ENCODE measurements at places on chromosomes 13 and 19.

- no peak for DNase-seq
Observed at GRCh38 chr13:37345869-37346268, 240.4 kb upstream of the CSNK1A1L start.

DNA sequence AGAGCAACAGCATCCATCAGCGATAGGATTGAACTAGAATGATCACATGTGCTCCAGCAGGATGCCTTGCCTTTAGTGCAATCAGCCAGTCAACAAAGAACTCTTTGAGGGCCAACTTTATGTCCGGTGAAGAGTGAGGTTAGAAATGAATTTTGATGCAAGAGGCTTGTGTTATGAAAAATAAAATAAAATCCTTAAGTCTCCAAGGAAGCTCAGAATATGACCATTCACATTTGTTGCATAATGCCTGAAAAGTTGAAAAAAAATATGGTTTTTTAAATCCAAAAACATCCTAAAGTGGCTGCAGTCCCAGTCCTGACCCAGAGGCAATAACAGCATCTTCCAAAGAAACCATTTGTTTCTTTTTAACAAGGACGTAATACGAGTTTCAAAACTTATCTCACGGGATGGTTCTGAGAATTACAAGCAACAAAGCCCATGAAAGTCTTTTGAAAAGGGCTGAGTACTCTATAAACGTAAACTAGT lies 61.3 kb downstream of the DCLK1 start:
- DNase-seq: no peak

- no peak for DNase-seq
Observed at GRCh38 chr13:79196843-79197242, 209.2 kb downstream of the RBM26 start.

DNA sequence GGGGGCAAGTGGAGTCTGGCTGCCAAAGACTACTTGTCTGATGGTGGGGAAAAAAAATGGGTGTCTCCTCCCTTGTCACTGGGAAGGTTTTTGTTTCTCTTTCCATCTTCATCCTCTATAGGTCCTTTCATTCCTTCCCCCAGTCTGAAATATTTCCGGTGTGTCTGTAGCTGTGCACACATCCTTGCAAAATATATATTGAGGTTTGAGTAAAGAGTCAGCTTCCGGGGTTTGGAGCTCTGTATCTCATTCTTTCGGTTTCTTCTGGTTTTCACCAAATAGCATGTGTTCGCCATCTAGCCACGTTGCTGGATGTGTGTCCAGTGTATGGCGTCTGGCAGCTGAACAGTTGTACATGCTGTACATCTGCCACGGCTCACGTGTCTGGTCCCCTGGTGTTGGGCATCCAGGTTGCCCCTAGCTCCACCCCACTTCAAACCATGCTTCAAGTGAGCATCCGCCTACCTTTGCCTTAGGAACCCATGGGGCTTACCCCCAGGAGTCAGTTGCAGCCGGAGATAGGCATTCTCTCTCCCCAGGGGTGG lies 142.2 kb downstream of the SIPA1L3 start:
- no peak for DNase-seq

GRCh38 chr13:27006519-27007161 lies 165.0 kb downstream of the USP12 start:
- DNase-seq: peak; percentile 47

- DNase-seq: no peak
Observed at GRCh38 chr13:21579754-21580316, 24.1 kb downstream of the MICU2 start.

- DNase-seq: no peak
Observed at GRCh38 chr13:28488376-28489005, 6.4 kb downstream of the FLT1 start.

GRCh38 chr19:1399079-1399478 lies 2.3 kb downstream of the GAMT start:
- no peak for DNase-seq

GRCh38 chr19:10655457-10656312 lies 1.5 kb downstream of the ILF3 start:
- no peak for DNase-seq

GRCh38 chr13:101896541-101896940 lies 444.1 kb downstream of the ITGBL1 start:
- no peak for DNase-seq

DNA sequence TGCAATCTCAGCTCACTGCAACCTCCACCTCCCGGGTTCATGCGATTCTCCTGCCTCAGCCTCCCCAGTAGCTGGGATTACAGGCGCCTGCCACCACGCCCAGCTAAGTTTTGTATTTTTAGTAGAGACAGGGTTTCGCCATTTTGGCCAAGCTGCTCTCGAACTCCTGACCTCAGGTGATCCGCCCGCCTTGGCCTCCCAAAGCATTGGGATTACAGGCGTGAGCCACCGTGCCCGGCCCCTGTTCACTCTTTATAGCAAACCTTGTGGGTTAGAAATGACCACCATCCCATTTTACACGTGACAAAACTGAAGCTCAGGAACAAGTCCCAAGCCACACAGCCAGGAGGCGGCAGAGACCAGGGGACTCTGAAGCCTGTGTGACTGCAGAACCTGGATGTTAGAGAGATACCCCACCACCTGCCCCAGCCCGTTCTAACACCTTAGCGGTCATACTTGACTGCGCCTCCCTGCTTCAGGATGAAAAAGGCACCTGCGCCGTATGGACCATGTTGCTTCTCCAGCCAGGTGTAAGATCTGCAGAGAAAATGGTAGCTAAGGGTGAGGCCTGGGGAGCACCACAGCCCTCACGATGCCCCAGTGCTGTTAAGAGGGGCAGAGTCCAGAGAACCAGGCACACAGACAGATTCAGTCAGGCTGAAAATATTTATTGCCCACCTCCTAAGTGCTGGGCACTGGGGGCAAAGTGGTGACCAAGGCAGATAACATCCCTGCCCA lies 3.6 kb downstream of the DMAC2 start:
- DNase-seq: peak; percentile 2

DNA sequence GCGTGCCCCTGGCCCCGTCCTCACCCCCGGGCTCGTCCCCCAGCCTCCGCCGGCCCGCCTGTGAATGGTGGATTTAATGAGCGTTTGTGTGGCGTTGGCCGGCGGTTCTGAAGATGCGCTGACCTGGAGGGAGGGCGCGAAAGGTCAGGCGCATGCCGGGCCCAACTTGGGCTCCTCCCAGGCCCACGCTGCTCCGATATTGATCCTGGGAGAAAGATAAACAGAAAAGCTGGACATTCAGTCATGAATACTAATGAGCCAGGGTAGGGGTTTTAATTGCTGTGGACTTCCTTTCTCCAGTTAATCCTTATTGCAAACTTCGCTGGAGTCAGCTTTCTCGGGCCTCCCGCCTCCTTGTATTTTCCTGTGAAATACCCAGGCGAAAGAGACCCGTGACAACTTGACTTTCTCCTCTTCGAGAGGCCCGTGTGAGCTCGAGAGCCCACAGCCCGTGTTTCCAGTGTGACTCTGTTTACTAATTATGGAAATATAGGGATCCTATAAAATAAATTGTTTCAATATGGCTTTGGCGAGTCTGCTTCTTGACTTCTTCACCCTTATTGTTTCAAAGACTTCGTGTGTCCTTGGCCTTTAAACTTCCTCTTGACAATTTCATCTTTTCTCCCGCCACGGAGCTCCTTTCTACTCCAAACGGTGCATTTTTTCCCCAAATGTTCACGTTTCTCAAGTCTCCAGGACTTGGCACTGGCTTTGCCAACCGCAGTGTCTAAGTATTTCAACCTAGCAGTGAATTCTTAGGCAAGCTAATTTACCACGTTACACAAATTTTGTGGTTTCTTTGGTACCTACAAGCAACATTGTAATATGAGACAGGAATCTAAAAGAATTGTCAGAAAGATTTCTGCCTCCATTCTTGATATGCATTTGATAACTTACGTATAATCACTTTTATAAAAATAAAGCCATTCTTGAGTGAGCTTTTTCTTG lies 10.5 kb downstream of the ZIC2 start:
- no peak for DNase-seq

- no peak for DNase-seq
Observed at GRCh38 chr13:111971891-111972780, 94.8 kb upstream of the SOX1 start.

DNA sequence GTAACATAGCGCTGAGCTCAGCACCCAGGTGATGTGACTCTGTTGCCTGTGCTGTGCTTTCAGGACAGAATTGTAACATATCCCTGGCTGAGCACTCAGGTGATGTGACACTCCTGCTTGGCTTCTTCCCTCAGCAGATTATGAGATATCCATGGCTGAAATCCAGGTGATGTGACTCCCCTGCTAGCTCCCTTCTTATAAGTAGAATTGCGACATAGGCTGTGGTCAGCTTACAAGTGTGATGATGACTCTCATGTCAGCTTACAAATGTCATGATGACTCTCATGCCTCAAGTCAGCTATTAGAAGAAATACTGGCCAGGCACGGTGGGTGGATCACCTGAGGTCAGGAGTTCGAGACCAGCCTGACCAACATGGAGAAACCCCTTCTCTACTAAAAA lies 14.3 kb upstream of the ZNF429 start:
- no peak for DNase-seq

DNA sequence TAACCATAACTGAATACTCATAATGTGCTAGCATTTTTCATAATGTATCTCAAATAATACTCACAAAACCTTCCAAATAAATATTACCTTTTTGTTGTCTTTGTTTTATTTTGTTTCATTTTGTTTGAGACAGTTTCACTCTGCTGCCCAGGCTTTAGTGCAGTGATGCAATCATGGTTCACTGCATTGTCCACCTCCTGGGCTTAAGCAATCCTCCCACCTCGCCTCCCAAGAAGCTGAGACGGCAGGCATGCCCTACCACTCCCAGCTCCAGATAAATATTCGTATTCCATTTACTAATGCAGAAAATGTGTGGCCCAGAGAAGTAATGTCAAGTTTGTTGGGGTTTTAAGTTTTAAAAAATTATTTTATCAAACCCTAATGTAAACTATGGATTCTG lies 739.1 kb downstream of the GPC5 start:
- no peak for DNase-seq

DNA sequence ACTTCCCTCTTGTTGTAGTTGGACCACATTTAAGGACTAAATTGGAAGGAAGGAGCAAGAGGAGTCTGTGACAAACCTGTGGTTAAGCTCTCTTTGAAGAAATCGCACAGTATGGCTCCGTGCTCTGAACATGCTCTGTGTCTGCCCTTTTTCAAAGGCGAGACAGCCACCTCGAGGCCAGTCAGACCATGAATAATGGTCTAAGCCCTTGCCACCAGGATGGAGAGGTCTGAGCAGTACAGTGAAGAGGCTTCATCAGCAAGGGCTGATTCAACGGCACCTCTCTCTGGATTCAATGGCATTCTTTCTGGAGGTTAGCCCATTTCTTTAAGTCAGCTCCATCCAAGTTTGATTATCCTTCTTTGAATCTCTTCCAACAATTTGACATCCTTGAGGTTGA lies 30.9 kb downstream of the FAM216B start:
- DNase-seq: no peak

DNA sequence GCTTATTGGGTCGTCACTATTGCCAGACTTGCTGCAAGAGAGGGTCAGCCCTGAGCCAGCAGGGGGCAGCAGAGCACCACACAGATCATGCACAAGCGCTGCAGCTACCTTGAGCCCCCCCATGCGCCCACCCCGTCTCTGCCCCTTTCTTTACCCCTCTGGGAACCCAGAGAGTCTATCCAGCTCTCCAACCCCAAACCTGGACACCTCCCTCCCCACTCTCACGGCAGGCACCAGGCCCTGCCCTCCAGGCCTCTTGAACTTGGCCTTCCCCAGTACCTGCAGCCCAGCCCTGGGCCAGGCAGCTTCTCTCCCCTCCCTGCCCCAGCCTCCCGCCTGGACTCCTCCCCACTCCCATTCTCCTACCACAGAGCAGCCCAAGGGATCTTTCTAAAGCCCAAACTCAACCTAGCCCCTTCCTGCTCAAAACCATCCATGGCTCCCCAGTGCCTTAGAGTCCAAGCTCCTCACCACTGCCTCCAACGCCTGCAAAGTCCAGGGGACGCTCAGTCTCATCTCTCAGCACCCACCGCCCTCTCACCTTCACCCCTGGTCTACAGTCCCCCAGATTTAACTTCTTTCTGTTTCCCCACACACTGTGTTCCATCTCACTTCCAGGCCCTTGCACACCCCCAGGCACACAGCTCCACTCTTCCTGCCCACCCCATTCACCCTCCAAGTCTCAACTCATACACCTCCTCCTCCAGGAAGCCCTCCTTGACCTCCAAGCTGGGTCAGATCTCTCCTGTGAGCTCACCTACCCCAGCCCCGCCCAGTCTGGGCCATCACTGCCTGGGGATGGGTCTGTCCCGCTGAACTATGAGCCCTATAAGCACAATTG lies 9.4 kb upstream of the CEACAM16 start:
- DNase-seq: peak; percentile 72

DNA sequence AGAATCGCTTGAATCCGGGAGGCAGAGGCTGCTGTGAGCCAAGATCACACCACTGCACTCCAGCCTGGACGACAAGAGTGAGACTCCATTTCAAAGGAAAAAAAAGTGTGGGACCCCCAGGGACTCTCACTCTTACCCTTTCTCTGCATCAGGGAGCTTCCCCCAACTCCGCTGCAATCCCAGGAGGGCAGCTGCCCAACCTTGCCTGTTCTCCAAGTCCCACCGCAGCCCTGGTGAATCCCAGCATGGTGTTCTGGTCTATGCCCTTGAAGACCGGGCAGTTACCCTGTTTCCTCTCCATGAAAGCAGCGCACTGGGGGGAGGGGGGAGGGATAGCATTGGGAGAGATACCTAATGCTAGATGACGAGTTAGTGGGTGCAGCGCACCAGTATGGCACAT lies 35.7 kb upstream of the DPRX start:
- DNase-seq: no peak

DNA sequence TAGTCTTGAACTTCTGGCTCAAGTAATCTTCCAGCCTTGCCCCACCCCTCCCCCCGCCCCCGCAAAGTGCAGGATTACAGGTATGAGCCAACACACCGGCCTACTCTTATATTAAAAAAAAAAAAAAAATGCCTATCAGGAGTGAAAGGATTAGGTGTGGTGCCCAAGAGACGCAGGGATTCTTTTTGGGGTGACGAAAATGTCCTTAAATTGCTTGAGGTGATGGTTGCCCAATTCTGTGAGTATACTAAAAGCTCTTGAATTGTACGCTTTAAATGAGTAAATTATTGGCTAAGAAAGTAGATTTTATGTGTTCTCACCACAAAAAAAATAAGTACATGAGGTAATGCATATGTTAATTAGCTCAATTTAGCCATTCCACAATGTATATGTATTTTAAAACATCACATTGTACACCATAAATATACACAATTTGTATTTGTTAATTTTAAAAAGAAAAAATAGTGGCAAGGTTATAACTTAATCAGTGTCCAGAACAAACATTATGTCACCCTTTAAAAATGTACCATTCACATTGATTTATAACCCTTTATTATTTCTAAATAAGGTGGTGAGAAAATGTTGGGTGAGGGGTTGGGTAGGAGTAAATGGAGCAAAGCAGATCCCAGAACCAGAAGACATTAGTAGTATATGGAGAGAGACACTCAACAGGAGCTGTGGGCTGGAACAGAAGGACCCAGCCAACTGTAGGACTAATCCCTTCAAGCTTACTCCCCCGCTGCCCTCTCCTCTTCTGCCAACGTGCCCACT lies 3.9 kb downstream of the IGSF23 start:
- DNase-seq: no peak

- no peak for DNase-seq
Observed at GRCh38 chr13:50446611-50447010, 396.9 kb downstream of the DLEU7 start.

- DNase-seq: peak; percentile 89
Observed at GRCh38 chr19:19490214-19490968, 25.0 kb downstream of the TSSK6 start.

- DNase-seq: no peak
Observed at GRCh38 chr13:70616847-70617246, 508.6 kb upstream of the KLHL1 start.
